NCI-H1694 (cell line): ENCODE measurements at places on chromosomes 2 and 18.

- DNase-seq = no peak
These were observed 100.8 kb upstream of the TWIST2 start for GRCh38 chr2:238747114-238747513.

DNA sequence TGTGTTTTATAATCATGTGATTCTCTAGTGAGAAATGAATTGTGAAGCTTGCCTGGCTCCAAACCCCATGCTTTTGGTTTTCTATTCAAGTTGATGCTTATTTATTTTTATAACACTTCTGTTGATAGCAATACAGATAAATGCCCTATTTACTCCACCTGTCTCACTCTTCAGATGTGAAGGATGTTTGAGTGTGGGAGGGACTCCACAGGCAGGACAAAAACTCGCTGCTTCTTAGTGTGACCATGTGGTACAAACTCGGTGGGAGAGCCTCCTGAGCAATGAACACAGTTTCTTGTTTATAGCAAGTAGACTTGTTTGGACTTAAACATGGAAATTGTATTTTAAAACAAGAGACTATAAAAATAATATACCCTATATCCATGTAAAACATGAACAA lies 219.7 kb downstream of the GULP1 start:
- DNase-seq = no peak

GRCh38 chr2:178641498-178641897 lies 161.2 kb downstream of the PLEKHA3 start:
- DNase-seq = no peak

- DNase-seq = no peak
These were observed 100.2 kb upstream of the ID2 start for GRCh38 chr2:8581601-8582041.

DNA sequence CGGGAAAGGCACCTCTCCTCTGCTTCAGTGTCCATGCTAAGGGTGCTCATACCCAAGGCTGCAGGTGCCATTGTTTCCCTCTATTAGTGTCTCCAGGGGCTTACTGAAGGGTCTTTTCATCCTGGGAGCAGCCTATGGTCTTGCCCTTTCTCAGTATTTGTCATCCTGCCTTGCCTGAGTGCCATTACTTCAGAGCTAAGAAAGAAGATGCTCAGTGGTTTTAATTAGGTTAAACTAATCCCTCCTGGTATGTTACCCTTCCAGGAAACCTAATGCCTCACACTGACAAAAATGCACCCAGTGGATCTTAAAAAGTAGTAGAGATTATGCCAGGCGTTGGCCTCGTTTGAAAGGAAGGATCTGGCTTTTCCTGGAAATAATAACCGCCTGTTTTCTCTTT lies 151.4 kb downstream of the LRRTM1 start:
- DNase-seq = no peak

DNA sequence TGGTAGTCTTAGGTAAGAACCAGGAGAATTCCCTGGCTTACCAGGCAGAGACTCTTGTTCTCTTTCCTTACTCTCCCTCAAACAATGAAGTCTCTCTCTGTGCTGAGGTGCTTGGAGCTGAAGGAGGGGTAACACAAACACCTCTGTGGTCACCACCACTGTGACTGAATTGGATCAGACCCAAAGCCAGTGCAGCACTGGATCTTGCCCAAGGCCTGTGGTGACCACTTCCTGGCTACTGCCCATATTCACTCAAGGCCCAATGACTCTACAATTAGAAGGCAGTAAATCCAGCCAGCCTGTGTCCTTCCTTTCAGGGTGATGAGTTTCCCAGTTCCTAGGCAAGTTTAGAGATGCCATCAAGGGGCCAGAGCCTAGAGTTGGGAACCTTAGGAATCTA lies 706.8 kb downstream of the SLC4A3 start:
- no peak for DNase-seq

DNA sequence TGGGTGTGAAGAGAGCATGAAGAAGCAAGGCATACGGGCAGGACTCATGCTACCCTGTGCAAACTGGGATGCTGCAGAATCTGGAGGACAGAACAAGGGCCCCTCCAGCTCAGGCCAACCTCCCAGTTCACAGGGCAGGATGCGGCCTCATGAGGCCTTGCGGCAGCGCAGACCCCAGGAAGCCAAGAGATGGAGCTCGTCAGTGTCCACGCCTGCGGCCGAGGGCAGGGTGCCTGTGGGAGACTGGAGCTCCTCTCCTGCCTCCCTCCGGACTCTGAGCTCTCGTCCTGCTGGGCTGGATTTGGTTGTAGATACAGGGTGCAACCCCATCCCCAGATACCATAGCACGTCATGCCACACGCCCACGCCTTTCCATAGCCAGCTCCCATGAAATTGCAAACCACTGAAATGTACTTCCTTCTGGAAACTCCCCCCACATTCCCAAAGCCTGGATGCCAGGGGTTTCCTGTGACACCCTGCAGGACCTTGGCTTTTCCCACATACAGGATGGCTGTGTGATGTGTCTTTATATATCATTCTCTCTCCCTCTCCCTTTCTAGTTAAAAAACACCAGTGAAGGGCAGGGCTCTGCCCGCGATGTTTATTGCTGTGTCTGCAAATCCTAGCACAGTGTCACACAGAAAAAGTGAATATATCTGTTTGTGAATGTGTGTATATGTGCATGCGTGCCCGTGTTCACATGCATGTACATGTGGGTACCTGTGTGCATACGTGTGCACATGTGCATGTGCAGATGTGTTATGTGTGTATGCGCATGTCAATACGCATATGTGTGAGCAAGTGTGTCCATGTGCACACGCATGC lies 12.3 kb upstream of the SNTG2 start:
- DNase-seq = no peak

GRCh38 chr18:32300914-32301313 lies 111.1 kb downstream of the MEP1B start:
- no peak for DNase-seq

- peak; percentile 45 for DNase-seq
These were observed 122.3 kb downstream of the LYPD6B start for GRCh38 chr2:149160701-149161217.

DNA sequence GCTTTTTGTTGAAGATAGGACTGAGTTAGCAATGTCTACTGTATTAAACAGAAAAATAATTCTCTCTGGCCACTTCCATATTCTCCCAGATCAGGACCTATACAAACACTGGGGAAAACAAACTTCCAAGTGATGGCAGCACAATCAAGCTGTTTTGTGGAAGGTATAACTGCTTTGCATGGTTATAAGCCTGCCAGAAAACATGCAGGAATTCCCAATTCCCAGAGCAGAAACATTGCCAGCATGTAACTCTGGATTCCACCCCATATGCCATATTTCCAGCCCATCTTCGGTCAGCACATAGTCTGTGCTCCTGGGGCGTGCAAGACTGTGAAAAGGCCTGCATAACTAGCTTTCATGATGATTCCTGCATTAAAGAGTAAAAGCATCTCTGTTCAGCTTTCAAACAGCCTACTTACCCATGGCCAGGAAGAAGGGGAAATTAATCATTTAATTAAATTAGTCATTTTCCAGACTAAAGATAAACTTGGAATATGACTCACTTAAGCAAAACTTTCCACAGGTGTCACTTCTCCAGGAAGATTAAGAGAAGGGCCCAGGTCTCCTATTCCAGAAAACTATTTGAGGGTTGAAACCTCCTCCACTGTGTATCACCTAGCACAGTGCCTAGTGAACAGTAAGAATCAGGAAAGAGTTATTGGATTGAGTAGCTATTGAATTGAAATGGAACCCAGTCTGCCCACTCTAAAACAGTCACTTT lies 280.5 kb downstream of the NRXN1 start:
- peak; percentile 94 for DNase-seq

GRCh38 chr2:8152392-8153257 lies 529.2 kb upstream of the ID2 start:
- DNase-seq = no peak

DNA sequence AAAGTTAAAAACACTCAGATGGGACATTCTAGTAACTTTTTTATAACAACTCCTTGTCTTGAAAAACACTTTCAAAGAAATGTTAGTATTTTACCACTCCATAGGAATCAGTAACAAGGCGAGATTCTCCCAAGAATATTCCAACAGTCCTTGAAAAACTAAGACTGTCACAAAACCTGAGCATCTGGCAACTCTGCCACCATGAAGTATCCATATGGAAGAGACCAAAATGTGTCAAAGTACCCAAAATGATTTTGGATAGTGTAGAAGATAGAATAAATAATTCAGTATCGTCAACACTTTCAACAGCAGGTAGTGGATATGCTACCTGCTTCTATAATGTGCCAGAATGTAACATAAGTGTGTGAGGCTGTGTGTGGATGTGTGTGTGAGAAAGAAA lies 361.8 kb downstream of the ZEB2 start:
- DNase-seq = no peak

DNA sequence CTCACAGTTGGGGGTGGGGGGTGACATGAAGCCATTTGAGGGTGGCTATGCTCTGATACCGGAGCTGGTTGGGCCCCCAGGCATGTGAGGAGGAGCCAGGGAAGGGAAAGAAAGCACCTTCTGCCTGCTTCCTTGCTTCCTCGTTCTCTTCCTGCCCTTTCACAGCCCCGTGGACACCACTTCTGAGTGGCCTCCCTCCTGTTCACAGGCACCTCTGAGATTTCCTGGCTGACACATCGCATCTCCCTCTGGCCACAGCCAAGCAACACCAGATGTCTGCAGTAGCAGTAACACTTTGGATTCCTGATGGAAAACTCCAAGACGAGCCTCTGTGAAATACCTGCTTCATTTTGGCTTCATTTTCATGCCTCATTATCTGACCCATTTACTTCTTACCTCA lies 64.7 kb upstream of the ST3GAL5 start:
- DNase-seq = no peak

GRCh38 chr2:10246831-10247230 lies 55.9 kb upstream of the HPCAL1 start:
- DNase-seq = no peak

DNA sequence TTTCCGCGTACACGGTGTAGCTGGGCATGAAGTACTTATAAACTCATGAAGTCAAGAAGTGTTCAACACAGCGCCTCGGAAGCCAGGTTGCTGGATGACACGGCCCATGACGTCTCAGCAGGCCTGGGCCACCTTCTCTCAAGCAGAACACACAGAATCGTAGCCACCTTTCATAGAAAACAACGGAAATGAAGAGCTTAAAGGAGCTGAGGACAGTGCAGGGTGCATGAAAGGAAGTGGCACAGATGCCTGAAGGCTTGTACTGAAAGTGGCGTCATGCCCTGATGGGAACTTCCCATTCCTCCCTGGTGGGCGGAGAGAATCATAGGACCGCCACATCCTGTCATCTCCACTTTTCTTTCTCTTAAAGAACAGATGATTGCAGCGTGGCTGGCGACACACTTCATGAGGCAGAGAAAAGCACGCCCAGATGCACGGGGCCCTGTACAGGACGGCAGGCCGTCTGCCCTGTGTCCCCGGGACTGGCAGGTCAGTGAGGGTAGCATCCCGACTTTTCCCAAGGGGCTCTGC lies 31.1 kb downstream of the HDAC4 start:
- DNase-seq = no peak
